Kidney tubule cell (primary cell): ENCODE measurements at places on chromosomes 16 and 17.
A peak's percentile ranks its signal among the peaks of the same experiment; 100 is the strongest.

DNA sequence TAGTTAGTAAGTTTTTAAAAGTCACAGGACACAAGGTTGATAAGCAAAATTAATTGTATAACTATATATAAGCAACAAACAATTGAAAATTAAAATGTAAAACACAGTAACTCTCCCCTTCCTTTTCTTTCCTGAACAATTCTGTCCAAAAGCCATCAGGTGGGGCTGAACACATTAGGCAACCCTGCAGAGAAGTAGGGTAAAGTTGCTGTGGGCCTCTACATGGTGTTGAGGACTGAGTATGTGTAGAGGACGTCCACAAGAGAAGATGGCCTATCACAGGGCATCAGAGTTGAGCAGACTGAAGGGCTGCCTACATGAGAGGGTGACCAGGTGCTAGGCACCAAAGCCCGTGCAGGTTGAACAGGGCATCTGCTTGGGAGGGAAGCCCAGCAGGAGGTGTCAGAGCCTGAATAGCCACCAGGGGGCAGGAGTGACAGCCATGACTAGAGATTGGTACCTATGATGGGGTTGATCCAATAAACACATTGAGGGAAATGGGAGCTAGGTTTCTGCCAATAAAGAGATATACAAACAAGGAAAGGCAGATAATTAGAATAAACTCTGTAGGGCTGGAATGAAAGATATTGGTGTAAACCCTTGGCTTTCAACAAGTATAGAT is 415.1 kb downstream of the NPIPA8 start:
- DNase-seq: no peak

DNA sequence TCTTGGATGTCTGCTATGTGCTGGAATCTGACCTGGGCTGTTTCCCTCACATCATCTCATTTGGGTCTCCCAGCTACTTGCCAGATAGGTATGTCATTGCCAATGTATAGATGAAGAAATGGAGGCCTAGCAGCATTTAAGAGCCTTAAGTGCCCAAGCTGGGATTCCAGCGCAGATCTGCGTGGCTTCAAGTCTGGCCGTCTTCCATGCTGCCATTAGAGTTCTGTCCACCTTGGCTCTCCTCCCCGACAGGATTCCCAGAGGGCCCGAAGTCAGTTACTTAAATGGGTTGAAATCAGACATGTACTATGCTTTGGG is 33.0 kb upstream of the CCR7 start:
- DNase-seq: no peak

GRCh38 chr17:67377488-67378453 is 690 bp downstream of the PITPNC1 start:
- DNase-seq: peak; percentile 59

DNA sequence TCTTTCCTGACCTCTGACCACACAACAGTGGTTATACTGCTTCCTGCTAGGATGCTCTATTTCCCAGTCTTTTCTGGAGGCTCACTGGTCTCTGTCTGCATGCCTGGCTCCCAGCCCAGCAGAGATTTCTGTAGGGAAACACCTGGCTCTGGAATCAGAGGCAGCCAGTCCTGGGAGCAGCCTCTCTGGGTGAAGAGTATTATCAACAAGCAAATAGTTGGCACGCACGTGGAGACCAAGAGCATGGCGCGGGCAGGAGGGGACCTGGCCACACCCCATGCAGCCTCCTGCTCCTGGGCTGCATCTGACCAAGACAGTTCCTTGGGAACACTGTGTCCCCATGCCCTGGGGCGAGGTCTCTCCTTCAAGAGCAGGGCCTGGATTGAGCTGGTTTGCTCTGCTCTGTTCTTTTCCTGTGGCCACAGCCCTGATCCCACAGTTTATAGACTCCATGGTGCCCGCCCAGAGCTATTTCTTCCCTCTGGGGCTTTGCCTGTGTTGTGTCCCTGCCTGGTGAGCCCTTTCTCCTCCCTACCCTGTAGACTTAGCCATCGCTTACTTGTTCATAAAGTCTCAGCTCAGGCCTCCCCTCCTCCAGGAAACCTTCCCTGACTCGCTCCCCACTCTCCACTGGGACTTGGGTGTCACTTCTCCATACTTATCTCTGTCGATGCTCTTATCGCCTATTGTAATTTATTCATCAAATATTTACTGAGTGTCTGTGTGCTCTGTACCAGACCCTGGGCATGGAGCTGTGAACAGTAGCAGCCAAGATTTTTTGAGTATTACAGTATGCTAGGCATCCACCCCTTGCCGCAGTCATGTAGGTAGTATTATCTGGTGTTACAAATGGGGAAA is 60.6 kb downstream of the SCNN1B start:
- peak; percentile 25 for DNase-seq

- DNase-seq: no peak
Measured at GRCh38 chr17:45043813-45044540, 7.5 kb downstream of the DCAKD start.
